CD4-positive, alpha-beta T cell treated with Interferon alpha-2 for 1 hour (primary cell): ENCODE measurements at places on chromosomes 12 and 14.

- no peak for DNase-seq
Measured at GRCh38 chr14:68960123-68960522, 19.0 kb downstream of the ACTN1 start.

- no peak for DNase-seq
Measured at GRCh38 chr14:90375934-90376333, 20.9 kb upstream of the CALM1 start.

DNA sequence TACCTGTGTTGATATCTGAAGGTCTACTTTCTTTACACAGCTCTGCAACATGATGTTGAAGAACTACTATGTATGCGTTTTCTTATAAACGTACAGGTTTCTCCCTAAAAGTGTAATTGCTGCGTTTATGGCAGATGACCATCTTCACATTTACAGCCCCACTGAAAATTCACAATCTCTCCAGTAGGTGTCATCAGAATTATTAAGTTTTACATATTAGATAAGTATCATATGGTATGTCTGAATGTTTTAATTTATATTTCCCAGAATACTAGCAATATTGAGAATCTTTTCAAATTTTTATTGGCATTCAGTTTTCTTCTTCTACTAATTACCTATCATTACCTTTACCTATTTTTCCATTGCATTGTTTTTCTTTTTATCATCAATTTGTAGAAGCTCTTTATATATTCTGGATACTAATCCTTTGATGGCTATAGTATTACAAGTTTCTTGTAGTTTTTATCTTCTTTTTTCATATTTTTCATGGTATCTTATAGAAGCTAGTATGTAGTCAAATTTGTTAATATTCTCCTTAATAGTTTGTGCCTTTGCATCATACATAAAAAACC lies 123.5 kb downstream of the CAPZA3 start:
- DNase-seq: no peak

DNA sequence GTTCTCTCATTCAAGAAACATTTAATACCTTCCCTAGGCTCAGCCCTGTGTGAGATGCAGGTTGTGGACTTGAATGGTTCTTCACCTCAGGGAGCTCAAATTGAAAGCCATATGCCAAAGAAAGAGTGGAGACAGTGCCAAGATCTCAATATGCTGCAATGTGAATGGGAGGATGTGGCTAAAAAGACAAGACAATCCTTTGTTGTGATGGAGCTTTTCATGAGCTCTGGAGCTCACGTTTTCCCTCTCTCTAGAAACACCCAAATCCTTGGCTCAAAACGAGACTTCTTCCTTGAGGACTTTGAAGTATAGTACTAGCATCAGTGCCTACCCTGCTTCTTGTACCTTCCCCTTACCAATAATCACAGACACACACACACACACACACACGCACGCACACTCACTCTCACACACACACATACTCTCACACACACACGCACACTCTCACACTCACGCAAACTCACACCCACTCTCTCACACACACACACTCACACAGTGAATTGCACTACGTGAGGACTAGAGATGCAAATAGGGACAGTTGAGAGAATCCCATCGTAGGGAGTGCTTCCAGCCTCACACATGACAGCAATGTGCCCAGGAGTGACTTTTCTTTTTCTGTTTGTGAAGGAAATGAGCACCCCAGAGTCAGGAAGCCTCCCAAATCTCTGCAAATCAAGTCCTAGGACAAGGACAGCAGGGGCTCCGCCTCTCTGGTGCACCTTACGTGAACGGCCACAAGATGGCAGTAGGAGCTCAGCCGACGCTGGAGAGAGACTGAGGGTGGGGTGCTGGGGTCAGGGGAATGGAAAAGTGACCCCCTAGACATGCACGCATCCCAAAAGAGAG lies 231.4 kb downstream of the PCNX1 start:
- DNase-seq: peak; percentile 45

DNA sequence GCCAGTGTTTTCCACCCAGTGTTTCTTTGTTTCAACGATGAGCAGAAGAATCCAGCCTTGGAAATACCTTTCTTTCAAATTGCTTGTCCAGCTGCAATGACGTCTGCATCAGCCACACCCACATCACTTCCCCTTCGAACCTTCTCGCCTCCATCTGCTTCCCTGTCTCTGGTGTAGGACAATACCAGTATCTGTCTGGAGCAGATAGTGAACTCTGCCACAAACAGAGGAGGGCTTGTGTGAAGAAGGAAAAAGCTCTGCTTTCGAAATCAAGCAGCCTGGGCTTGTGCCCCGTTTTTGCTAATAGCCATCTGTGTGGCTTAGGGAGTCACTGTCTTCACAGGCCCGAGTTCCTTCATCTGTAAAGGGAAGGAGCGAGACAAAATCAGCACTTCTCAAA lies 415.4 kb downstream of the ZFP36L1 start:
- peak; percentile 39 for DNase-seq

GRCh38 chr14:105400016-105400415 lies 1.7 kb downstream of the TEX22 start:
- DNase-seq: no peak

DNA sequence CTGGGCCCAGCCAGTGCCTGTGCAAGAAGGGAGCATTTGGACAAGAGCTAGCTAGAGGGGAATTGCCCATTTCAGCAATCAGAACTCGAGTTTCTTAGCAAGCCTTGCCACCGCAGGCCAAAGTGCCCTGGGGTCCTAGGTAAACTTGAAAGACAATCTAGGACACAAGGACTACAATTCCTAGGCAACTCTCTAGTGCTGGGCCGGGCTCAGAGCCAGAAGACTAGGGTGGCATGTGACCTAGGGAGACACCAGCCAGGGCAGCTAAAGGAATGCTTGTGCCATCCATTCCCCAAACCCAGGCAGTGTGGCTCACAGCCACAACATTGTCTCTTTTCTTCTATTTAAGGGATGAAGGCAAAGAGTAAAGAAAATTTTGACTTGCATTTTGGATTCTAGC lies 205.0 kb downstream of the BMP4 start:
- DNase-seq: no peak

DNA sequence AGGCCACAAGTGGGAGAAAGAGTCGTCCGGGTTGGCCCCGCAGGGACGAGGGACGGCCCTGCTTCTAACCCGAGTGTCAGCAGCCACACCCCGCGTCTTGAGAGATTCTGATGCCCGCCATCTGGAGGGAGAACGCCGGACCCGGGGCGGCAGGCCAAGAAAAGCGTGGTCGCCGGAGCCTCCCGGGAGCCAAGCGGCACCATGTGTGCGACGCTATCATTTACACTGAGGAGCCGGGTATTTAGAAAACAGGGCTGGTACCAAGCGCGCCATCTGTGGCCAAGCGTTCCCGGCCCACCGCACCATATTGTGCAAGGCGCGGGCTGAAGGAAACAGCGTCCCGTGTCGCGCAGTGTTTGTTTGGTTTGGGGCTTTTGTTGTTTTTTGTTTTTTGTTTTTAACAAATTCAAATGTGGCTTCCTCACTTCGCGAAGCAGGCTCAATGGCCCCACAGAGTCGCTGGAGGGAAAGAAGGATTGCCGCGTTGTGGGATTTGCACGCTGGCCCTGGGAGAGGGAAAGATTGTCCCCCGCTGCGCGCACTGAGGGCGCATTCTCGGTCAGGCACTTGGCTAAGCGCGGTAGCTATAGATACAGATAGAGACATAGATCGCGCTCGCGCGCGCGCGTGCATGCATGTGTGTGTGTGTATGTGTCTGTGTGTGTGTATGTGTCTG lies 153.8 kb downstream of the BCL11B start:
- no peak for DNase-seq

- DNase-seq: no peak
Measured at GRCh38 chr12:104643819-104644669, 187.3 kb downstream of the CHST11 start.

- DNase-seq: no peak
Measured at GRCh38 chr12:53478865-53479264, 20.4 kb downstream of the MAP3K12 start.

DNA sequence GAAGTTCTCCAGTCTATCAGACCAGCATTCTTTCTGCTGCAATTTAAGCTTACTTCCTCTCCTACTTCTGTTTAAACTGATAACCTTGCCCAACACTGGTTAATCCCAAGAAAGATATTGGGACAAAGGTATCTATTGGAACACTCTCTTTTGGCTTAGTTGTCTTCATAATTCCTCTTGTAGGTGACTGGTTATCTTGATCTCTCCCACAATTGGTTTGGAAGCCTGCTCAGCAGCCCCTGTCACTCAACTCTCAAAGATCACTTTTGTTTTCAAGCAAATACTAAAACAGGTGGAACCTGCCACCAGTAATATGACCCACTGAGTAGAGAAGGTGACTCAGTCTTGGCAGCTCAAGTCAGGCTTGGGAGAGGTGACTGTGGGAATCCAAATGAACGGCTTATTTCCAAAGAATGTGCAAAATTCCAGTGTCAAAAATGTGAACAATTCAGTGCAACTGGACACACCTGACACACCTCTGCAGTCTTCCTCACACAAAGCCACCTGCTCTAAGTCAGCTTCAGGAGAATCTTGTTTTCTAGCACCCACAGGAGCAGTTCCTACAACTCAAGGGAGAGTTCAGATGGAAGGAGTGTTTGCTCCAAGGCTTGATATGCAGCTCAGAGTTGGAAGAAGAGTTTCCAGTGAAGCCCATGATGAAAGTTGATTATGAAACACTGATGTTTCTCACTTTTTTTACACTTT lies 83.2 kb upstream of the SLC38A2 start:
- no peak for DNase-seq

DNA sequence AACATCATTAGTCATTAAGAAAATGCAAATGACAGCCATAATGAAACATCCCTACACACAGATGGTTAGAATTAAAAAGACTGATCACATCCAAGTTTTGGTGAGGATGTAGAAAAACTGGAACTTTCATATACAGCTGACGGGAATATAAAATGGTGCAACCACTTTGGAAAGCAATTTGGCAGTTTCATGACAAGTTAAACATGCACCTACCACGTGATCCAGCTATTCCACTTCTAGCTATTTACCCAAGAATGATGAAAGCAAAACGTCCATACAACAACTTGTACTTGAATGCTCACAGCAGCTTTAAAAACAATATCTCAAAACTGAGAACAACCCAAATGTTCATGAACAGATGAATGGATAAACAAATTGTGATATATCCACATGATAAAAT lies 77.9 kb upstream of the AVPR1A start:
- DNase-seq: no peak

GRCh38 chr14:74018174-74018585 lies 908 bp downstream of the ENTPD5 start:
- no peak for DNase-seq

GRCh38 chr14:37116933-37117849 lies 55.2 kb downstream of the SLC25A21 start:
- no peak for DNase-seq

DNA sequence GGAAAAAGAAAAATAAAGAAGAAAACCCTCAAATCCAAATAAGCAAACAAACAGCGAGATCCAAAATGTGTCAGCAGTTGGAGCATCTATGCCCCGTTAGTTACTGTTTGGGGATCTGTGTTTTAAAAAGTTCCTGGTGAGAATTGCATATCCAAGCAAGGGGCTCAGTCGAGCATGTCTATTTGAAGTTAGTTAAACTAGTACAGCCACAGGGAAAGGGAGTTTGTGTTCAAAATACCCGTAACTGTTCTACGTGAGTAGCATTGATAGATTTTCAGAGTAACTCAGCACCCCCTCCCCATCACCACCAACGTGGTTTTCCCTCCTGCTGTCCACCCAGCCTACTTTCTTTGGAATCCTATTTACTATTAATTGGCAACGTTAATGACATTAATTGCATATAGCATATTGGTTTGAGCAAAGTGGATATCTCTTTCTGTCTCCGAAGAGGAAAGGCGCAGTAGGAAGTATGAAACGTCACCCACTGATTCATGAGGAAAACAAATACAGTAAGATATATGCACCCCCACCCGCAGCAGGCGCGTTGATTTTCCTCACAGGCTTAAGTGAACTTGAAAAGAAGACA lies 1.5 kb downstream of the NPAS3 start:
- DNase-seq: no peak

GRCh38 chr12:83932011-83932410 lies 980.6 kb downstream of the SLC6A15 start:
- DNase-seq: no peak

GRCh38 chr12:124543052-124543589 lies 24.3 kb downstream of the NCOR2 start:
- DNase-seq: peak; percentile 36

DNA sequence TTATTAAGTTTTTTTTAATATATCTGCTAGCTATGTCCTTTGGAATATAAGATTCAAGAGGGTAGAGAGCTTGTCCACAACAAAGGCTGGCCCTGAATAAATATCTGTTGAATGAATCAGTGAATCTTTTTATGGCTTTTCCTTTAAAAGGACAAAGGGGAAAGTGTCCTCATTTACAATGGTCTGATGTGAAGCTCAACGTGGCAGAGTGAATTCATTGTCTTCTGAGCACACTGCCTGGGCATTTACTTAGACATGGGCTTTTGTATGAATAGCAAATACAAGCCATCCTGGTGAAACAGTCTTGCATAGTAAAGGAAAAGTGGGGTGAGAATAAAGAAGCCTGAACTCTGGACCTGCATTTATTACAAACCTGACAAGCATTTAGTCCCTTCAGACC lies 201.2 kb downstream of the NELL2 start:
- no peak for DNase-seq
